Activated CD4-positive, alpha-beta T cell treated with anti-CD3 and anti-CD28 coated beads for 1 hour (primary cell): ENCODE measurements at places on chromosomes 1 and 21.

DNA sequence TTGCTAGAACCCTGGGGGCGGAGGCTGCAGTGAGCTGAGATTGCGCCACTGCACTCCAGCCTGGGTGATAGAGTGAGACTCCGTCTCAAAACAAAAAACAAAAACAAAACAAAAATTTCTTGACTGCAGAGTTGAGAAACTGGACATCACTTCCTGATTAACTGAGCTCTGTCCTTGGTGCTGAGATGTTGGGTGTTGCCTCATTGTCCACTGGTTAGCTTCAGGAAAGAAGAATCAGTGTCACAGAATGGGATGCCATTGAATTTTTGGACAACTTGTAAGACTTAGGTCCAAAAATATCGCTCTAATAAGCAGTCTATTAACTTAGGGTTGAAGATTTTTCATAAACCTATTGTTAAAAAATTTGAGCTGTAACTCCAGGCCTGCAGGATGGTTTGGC is 23.8 kb upstream of the KCNA10 start:
- DNase-seq: no peak

DNA sequence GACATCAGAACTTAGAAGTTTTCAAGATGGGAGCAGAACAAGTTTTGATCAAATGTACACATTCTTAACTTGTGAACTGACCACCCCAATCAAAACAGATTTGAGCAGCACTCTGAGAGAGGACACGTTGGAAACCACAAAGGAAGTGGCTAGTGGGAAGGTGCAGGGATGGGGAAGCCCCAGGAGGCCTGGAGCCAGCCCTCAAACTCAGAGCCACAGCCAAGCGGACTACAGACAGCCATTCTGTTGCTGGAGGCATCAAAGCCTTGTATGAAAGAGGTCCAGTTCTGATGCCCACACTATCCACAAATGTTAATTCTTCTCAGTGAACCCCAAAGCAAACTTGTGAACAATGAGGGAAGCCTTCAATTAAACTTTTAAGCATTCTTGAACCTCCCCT is 143.6 kb upstream of the RAB4A start:
- no peak for DNase-seq

- no peak for DNase-seq
Observed at GRCh38 chr1:73711089-73711488, 486.9 kb downstream of the LRRIQ3 start.

GRCh38 chr1:115196296-115196695 is 107.0 kb upstream of the TSPAN2 start:
- DNase-seq: no peak

GRCh38 chr1:161721738-161722343 is 497 bp downstream of the FCRLB start:
- no peak for DNase-seq

DNA sequence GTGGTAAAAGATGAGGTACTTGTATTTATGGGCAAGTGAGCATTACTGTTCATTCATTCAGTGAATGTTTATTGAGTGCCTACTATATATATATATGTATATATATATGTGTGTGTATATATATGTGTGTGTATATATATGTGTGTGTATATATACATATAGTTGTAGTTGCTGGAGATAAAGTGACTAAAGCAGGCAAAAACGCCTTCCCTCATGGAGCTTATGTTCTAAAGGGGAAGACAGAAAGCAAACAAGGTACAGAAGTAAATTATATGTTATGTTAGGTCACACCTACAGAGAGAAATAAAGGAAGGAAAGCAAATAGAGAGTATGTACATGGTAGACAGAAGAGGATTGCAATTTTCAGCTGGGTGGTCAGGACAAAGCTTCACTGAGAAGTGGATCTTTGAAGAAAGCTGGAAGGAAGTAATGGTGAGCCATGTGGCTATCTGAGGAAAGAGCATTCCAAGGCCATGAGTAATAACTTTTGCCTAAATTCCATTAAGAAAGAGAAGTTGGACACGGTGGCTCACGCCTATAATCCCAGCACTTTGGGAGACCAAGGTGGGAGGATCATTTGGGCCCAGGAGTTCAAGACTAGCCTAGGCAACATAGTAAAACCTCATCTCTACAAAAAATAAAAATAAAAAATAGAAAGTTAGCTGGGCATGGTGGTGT is 33.5 kb upstream of the KLF17 start:
- no peak for DNase-seq

GRCh38 chr1:6950001-6950765 is 164.9 kb downstream of the CAMTA1 start:
- DNase-seq: no peak

- no peak for DNase-seq
Observed at GRCh38 chr1:201358596-201358995, 18.9 kb downstream of the TNNT2 start.
